ENCODE measurements at places on chromosomes 1 and 21. TPM values are rescaled to one million over a fixed set of nuclear protein-coding genes. Genes with fewer than 3 reads are reported as not detected.

GRCh38 chr1:151565502-151566189 lies 25.5 kb downstream of the TUFT1 start:
- H3K4me1 ChIP-seq = peaks cover 52% of the 10 kb centered on the region
- H3K4me3 ChIP-seq = no peak overlapping the region
- H3K27ac ChIP-seq = no peak overlapping the region
- H3K27me3 ChIP-seq = no peaks in the 10 kb centered on the region
- peaks cover 48% of the 10 kb centered on the region for H3K36me3 ChIP-seq
- DNase-seq = no peak

GRCh38 chr1:29264773-29265389 lies 28.6 kb downstream of the PTPRU start:
- H3K27me3 ChIP-seq = no peaks in the 10 kb centered on the region
- no peaks in the 10 kb centered on the region for H3K36me3 ChIP-seq
- H3K4me1 ChIP-seq = no peaks in the 10 kb centered on the region
- no peak for DNase-seq

DNA sequence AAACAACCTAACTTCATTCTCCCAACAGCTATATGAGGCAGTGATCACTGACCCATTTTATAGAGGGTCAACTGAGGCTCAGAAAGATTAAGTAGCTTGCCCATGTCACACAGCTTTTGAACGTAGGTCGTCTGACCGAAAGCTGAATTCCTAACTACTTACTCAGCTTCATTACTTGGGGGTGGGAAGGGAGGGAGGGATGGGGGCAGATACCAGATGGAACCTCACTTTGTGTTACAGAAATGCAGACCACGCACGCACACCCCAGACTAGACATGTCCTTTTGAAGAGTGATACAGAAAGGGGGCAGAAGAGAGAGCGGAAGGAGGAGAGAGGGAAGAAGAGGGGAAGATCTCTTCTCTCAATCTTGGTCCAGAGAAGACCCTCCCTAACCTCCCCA lies 2.3 kb downstream of the ADGRB2 start:
- no peaks in the 10 kb centered on the region for H3K36me3 ChIP-seq
- H3K27me3 ChIP-seq = peaks cover 5% of the 10 kb centered on the region
- no peak overlapping the region for H3K27ac ChIP-seq
- no peak for DNase-seq
- H3K4me1 ChIP-seq = peaks cover 32% of the 10 kb centered on the region

- no peak overlapping the region for H3K27ac ChIP-seq
- H3K27me3 ChIP-seq = no peaks in the 10 kb centered on the region
These were observed 33.5 kb upstream of the WASF2 start for GRCh38 chr1:27523337-27524020.

DNA sequence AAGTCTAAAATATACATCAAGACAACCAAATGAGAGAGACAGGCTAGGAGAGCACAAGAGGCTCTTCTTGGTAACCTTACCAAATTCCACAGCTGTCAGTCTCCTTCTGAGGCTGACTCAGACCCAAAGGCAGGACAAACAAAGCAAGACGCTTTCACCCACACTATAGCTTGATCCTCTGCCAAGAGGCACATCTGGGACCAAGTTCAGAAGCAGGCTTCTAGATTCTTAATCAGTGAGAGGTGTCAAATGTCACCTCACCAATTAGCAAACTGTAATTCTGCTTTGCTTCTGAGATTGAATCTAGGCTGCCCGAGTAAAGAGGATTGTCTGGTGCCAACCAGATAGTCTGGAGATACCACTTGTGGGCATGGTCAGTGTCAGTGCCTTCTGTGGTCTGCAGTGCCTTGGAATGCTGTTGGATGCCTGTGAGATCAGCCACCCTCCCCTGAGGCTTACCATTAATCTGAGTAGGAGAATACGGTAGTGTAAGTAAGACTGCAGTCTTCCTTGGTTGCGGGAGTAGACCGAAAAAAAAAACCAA lies 151.0 kb downstream of the FMN2 start:
- H3K4me1 ChIP-seq = no peaks in the 10 kb centered on the region
- H3K27me3 ChIP-seq = no peaks in the 10 kb centered on the region
- H3K27ac ChIP-seq = no peak overlapping the region
- DNase-seq = no peak
- no peaks in the 10 kb centered on the region for H3K36me3 ChIP-seq

- peaks cover 8% of the 10 kb centered on the region for H3K27me3 ChIP-seq
- H3K27ac ChIP-seq = no peak overlapping the region
- no peak for DNase-seq
- H3K4me3 ChIP-seq = no peak overlapping the region
- no peaks in the 10 kb centered on the region for H3K36me3 ChIP-seq
- H3K4me1 ChIP-seq = no peaks in the 10 kb centered on the region
These were observed 6.6 kb upstream of the ZNF669 start for GRCh38 chr1:247110627-247111258.

DNA sequence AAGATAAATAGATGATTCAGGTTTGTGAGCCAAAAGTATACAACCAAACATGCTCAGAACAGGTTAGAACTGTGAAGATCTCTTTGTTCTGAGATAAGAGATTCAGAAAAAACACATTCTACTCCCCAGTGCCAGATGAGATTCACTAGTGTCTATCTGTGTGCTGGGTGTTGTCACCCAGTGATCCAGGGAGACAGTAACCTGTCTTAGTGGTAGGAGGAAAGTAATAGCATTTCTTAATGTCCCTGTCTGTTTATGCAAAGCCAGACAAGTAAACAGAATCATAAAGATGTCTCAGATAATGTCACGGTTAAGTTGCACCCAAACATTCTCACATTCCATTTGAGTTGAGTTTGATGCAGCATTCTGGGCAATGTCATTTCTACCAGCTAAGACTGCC lies 18.9 kb upstream of the NKAIN1 start:
- DNase-seq = no peak
- H3K36me3 ChIP-seq = no peaks in the 10 kb centered on the region
- H3K27ac ChIP-seq = no peak overlapping the region
- no peak overlapping the region for H3K4me3 ChIP-seq
- no peaks in the 10 kb centered on the region for H3K27me3 ChIP-seq

Gene CYP4A11
- total RNA-seq = not detected

Gene FBXO2
- total RNA-seq = 40.3 TPM

Gene TMEM51
- 11.7 TPM for total RNA-seq

Gene TSPEAR
- not detected for total RNA-seq

Gene FOXD3
- not detected for total RNA-seq

Gene RCAN1
- total RNA-seq = 7.2 TPM

All from PC-9 (cell line).